ENCODE measurements at places on chromosomes 4 and X. TPM values are rescaled to one million over a fixed set of nuclear protein-coding genes. Genes with fewer than 3 reads are reported as not detected.

The DUX4 gene
- not detected for polyA plus RNA-seq

The CD99 gene
- 188 TPM for polyA plus RNA-seq

The NKX6-1 gene
- polyA plus RNA-seq, result not detected

The XPNPEP2 gene
- polyA plus RNA-seq, result 3.6 TPM

The RBMX gene
- 238 TPM for polyA plus RNA-seq

The HSD17B13 gene
- 0.31 TPM for polyA plus RNA-seq

GRCh38 chr4:153531976-153532626, 65.9 kb downstream of the TMEM131L start:
- DNase-seq, result no peak

DNA sequence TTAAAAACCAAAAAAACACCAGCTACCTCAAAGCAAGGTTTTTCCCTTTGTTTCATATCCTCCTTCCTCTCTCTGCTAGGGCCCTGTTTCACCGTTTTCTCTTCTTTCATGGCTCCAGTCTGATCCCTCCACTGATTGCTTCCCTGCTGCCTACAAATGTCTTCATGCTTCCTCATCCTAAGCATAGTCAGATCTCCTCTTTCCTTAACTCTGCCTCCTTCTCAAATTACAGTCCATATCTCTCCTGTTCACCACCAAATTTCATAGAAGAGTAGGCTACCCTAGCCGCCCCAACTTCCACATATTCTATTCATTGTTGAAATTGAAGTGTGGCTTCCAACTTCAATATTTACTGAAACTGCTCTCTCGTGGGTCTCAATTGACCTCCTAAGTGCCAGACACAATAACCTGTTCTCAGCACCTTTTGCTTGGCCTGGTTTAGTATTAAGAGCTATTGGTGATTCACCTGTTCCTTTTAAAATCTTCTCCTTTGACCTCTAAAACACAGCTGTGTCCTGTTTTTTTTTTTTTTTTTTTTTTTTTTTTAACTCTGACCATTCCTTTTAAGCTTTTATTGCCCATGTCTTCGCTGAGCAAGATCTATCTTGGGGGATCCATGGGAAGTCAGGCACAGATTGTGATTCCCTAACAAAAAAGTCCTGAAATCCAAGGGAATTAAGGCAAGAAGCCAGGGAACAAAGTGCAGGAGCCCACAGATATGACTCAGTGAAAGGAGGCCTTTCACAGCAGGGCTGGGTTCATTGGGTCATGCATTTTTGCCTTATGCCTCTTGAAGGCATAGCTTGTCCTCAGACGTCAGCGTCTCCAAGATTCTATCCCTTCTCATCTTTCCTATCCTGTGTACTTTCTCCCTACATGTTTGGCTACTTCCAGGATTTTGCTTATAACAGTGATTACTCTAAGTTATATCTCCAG, 85.4 kb downstream of the RPS3A start:
- DNase-seq, result no peak

DNA sequence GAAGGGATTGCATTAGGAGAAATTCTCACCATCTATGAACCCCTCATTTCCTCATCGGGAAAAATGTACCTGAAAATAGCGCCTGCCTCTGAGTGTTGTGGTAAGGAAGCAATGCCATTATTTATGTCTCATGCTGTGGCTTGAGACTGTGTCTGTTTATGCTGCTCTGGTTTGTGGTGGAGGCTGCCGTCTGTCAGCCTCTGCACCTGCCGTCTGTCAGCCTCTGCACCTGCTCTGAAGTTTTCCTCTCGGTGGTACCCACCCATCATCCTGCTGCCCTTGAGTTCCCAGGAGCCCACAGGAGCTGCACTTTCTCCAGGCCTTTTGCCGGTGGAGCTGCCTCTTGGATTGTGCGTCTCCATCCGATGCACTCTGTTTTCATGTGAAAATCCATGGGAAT, 68.5 kb upstream of the PPP2R3B start:
- no peak for DNase-seq

- DNase-seq, result no peak
Observed at GRCh38 chr4:31422006-31422405, 701.8 kb downstream of the PCDH7 start.

DNA sequence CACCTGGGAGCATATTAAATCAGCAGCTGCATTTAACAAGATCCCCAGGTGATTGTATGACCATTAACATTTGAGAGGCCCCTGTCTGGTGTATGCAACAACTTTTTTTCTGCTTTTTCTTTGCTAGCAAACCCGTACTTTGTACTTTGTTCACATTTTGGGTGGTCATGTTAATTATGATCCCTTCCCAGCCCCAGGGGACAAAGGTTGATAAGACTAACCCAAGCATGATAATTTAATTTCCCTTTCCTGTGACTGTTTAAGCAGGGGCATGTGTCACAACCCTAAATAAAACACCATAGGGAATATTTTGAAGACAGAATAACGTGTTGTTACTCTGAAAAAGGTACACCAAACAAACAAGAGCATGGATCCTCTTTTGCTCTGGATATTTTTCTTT, 332.0 kb downstream of the PCDH18 start:
- no peak for DNase-seq

DNA sequence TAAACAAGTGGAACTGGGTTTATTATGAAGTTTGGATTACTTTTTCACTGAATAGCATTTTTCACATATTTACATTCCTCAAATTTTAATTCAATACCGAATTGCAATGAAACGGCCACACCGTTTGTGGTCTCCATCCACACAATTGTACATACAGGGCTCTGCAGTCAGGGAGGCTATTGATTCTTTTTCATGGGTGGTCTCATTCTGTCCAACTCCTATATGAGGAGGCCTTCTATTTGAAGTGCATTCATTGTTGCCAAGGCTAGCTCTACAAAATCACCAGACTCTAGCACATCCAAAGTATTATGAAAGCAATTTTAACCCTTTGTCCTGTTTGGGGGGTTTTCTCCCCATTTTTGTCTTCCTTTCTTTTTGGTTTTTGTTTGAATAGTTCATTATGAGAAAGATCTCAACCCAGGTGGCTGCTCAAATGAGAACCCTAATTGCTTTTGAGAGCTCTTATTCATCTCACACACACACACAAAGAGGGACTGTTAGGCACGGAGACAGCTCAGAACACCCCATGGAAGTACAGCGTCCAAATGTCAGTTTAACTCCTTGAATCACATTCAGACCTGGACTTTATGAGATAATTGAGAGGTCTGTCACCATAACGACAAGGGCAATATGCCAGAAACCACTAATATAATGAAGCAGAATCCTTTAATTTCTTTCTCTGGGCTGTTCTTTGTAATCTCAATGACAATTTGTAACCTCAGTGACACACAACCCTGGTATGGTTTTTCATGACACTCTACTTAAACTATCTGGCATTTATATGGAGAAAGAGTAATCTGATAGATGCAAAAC, 79.4 kb downstream of the NLGN4X start:
- no peak for DNase-seq

DNA sequence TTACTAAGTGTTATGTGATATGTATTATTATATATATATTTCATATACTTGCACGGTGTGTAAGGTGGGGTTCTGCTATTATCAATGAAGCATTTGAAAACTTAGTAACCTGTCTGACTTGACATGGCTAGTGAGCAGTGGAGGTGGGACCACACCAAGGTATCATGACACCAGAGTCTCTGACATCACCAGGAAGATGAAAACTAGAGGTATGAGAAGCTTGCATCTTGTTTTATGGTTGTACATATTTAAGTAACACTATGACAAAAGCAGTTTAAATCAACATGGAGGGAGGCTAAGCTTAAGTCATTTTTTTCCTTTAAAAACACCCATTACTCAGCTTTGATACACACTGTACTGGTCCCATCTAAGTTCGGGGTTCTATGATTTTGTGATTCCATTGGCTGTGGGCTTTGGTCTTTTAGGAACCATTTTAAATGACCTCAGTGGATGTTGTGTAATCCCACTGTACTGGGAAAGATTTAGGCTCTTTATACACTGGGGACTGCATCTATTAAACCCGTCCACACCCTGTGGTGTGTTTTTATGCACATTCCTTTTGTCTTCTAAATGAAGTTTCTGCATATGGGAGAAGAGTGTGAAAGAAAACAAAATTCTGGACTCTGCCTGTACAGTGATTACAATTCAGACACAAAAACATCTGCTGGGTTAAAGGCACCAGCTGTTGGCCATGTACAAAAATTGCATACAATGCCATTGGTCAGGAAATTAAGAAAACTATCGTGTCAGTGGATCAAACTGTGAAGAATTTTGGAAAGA, 570.6 kb downstream of the SPRY1 start:
- DNase-seq, result no peak

DNA sequence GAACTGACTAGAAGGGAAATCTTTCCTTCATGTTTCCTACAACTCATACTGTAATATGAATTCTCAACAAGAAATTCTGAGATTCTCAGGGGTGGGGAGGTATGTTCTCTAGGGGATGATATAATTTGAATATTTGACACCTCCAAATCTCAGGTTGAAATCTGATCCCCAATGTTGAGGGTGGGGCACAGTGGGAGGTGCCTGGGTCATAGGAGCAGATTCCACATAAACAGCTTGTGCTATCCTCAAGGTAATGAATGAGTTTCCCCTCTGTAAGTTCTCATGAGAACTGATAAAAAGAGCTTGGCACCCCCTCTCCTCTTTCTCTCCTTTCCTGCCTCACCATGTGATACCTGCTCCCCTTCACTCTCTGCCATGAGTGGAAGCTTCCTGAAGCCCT, 21.5 kb downstream of the FBXW7 start:
- DNase-seq, result no peak

- no peak for DNase-seq
Observed at GRCh38 chr4:40176602-40177001, 20.2 kb upstream of the RHOH start.

DNA sequence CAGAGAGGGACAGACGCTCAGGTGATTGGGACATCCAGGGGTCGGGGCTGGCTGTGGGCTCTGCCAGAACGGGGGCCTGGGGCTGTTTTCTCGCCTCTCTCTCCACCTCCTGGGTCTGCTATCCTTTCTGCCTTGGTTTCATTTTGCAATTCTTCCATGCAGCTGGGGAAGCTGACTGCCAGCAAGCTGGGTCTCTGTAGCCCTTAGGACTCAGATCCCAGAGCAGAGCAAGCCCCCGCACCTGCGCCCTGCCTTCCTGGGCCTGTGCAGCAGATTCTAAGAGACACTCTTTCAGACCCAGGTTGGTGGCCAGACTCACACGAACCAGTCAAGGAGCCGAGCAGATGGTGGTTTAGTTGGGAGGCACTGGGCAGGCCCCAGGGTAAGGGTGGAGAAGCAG, 59.1 kb upstream of the GRPEL1 start:
- DNase-seq, result no peak

- no peak for DNase-seq
Observed at GRCh38 chr4:665751-666435, 8.2 kb downstream of the ATP5ME start.

DNA sequence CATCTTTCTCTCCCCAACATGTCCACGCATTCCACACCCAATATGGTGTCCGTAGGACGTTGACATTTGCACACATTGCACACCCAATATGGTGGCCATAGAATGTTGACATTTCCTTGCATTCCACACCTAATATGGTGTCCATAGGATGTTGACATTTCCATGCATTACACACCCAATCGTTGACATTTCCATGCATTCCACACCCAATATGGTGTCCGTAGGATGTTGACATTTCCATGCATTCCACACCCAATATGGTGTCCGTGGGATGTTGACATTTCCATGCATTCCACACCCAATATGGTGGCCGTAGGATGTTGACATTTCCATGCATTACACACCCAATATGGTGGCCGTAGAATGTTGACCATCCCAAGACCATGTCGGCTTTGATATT, 88.4 kb upstream of the SHOX start:
- no peak for DNase-seq

- DNase-seq, result no peak
Observed at GRCh38 chrX:136582624-136583023, 50.6 kb downstream of the VGLL1 start.

- DNase-seq, result peak; percentile 77
Observed at GRCh38 chr4:42398171-42398870, 1.0 kb downstream of the SHISA3 start.

DNA sequence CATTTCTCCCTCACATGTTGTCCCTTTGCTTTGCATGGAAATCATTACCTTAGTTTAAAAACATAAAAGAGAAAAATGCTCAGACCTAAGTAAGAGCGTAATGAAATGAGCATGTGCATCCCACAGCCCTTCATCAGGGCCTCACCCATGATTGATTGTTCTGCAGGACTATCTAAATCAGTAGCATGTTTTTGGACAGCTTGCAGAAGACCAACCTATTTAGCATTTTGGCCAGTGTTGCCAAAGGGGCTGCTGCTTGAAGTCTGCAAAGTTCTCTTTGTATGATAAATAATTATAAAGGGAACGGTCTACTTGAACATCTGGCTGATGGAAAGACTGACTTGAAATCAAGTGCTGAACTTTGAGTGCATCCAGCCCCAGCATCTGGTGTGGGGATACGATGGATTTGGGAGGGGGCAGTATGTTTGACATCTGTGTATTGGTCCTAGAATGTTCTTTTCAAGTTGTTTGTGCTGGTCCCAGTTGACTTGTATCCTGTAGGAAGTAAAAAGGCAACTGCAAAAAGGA, 76.1 kb upstream of the LIMCH1 start:
- no peak for DNase-seq

DNA sequence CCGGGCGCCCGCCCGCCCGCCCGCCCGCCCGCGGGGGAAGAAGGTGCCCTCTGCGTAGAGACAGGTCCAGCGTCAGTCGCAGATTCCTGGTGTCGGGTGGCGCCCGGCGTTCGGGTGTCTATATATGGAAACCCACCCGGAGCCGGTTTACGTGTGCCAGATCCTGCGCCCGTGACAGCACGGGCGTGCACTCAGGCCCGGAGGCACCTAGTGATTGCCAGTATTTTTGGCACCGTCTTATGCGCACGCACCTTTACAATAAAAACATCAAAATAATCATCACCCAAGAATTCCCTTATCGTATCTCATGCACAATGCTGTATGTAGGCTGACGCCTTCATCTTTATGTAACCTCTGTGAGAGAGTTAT, 519 bp downstream of the SLC25A4 start:
- no peak for DNase-seq

GRCh38 chr4:16608611-16609125, 289.8 kb downstream of the LDB2 start:
- DNase-seq, result no peak

DNA sequence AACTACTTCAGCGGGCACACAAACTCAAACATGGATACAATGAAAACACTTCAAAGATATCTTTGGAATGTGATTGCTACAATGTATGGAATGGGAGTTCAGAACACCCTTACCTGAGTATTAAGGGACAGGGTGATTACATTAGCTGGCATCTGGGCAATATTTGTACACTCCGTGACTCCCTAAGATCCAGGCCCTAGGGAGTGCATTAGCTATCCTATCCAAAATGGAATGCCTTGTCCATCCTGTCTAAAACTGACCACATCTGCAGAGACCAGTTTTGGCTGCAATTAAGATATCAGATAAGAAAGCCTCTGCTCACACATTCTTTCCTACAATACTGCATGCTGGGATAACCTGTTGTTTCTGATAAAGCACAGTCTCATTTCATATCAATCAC, 176.6 kb upstream of the EMCN start:
- DNase-seq, result no peak
